SJCRH30 (cell line): ENCODE measurements at places on chromosomes 3 and 15.

GRCh38 chr3:81013360-81013759 lies 748.1 kb downstream of the GBE1 start:
- DNase-seq: no peak

- DNase-seq: no peak
Observed at GRCh38 chr3:172365028-172365567, 83.2 kb downstream of the GHSR start.

- peak; percentile 80 for DNase-seq
Observed at GRCh38 chr3:12868039-12869034, 27.0 kb upstream of the RPL32 start.

DNA sequence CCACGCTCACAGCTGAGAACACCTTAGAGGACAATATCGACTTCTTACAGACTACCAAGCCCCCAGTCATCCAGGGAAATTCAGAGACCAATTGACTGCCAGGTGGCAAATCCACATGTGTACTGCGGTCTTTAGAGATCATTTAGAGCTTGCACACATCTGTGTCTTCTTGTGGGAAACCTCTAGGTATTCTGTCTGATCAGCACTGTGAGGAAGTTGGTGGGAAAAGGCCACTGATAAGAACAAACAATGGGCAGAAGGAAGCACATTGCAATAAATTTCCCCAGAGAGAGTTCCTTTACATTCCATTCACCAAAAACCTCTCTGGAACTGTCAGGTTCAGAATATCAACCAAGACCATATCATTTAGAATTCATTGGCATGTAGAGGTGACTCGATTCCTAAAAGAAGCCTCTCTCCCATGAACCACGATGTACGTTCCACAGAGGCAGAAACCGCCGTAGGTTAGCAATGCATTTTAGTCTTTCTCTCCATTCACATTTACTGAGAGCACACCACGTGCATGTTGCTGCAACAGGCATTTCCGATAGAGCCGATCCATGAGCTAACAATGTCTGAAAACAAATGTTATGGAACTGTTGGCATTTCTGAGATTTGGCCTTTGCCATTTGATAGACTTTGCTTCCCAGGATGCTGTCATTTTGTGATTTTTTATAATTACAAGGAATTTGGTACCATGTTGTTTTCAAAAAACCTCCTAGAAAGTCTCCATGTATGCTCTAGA lies 287.3 kb upstream of the TPRG1 start:
- DNase-seq: no peak

DNA sequence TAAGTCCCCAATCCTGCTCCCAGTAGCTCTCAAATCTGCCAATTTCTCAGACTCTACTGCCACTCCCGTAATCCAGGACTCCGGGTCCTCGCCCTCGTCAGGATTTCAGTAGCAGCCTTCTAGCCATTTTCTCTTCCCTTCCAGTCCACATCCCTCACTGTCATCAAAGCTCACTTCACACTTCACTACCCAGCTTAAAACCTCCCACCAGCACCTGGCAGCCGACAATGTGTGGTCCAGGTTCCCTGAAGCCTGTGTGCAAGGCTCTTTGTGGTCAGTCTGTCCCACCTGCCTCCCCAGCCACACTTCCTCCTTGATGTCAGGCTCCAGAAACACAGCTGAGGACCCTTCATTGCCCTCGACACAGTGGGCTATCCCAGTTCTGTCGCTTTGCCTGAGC lies 304.5 kb upstream of the ROPN1 start:
- no peak for DNase-seq

- DNase-seq: no peak
Observed at GRCh38 chr3:121750087-121750415, 510 bp upstream of the GOLGB1 start.

- DNase-seq: no peak
Observed at GRCh38 chr3:3708769-3709115, 90.5 kb upstream of the LRRN1 start.

GRCh38 chr15:59281699-59282098 lies 75.1 kb downstream of the LDHAL6B start:
- no peak for DNase-seq

DNA sequence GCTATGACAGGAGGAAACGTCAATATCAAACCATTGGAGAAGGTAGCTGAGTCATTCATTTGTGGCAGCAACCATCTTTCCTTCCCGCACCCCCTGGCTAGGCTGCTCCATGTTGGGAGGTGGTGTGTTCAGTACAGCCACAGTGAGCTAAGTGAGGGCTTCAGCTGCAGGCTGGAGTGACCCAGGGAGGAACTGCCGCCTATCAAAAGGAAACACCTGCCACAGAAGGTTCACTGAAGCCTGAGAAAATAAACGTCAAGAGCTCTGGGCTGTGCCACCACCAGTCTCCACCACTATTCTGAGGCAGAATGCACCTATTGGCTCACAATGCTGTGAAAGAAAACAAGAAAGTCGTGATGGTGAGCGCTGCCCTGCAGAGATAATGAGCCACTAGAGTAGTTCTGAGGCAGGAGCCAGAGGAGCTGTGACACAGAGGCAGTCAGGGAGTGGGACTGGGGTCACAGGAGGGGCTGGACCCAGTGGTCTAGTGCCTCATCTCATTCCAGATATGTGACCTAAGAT lies 34.8 kb upstream of the CD47 start:
- DNase-seq: no peak

- no peak for DNase-seq
Observed at GRCh38 chr3:182746959-182747358, 46.3 kb upstream of the ATP11B start.

DNA sequence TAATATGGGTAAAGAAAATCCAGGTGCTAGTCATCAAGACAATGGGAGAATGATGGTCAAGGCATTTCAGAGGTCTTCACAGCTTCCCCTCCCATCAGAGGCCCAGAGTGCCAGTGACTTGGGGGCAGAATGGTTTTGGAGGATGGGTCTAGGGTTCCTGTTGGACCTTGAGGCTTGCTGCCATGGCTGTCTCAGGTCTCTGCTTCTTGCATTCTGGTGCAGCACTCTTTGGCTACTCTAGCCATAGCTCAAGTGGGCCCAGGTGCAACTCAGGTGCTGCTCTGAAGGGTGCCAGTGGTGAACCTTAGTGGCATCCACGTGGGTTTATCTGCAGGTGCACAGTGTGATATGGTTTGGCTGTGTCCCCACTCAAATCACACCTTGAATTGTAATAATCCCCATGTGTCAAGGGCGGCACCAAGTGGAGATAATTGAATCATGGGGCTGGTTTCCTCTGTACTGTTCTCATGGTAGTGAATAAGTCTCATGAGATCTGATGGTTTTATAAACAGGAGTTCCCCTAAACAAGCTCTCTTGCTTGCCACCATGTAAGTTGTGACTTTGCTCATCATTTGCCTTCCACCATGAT lies 48.5 kb upstream of the PEX5L start:
- DNase-seq: no peak

- DNase-seq: peak; percentile 81
Observed at GRCh38 chr15:57340682-57341259, 35.5 kb upstream of the CGNL1 start.

DNA sequence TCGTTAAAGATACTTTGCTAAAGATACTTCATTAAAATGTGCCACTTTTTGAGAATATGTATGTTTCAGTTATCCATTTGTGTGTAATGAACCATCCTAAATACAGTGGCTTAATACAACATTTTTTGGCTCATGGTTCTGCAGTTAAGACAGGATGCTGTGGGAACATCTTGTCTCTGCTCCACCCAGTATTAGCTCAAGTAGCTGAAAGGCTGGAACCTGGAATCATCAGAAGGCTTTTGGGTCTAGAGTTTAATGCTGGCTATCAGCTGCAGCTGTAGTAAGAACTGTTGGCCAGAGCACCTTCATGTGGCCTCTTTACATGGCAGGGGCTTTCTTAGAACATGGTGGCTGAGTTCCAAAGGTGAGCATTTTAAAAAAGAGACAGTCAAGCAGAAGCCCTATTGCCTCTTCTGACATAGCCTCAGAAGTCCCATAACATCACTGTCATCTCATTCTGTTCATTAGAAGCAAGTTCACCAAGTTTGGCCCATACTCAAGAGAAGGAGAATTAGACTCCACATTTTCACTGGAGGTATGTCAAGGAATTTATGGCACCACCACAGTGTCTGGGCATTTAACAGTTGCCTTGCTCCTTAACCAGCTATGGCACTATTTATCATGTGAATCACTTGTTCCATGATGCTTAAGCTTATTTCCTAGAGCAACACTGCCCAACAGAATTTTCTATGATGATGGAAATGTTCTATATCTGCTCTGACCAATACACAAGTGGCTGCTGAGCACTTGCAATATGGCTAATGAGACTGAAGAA lies 70.4 kb upstream of the PDZRN3 start:
- no peak for DNase-seq

DNA sequence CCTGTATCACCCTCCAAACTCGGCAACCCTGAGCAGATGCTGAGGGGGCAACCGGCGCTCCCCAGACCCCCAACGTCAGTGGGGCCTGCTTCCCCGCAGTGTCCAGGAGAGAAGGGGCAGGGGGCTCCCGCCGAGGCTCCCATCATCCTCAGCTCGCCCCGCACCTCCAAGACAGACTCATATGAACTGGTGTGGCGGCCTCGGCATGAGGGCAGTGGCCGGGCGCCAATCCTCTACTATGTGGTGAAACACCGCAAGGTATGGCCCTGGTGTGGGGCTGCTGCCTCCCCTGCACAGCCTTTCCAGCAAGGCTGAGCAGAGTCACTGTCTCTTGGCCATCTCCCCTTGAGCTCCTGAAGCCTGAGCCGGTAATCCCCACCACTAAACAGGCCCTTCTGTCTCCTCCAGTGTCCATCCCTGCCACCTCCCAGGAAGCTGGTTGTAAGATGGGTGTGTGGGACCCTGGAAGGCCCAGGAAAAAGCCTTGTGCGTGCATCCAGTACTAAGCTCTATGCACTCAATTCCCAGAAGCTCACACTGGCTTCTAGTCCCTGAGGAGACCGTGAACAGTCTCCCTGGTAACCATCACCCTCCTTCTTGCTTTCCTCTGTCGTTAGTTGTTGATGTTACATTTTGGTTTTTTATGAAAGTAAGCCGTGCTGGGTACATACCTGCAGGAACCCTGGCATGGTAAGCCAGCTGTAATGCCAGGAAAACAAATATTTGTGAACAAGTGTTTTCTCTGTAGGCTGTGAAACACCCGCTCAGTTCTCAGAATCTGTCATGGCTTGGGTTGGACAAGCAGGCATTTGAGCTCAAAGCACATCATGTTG lies 63.3 kb downstream of the BOC start:
- DNase-seq: no peak

DNA sequence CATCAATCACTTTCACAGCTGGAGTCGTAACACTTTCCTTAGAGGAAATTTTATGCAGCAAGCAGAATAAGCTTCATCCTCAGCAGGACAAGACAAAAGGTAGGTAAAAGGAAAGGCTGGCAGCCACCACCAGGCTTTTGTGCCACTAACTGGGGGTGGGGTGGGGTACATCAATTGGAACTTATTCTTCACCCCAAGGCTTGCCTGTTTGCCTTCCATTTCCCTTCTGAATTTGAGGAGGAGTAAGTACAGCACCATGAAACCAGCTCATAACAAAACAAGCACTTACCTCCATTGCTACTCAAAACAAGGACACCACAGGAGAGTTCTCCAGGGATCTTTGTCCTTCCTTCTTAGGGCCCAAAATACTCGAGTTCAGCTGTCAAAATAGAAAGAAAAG lies 296.8 kb downstream of the ARRDC4 start:
- DNase-seq: no peak

DNA sequence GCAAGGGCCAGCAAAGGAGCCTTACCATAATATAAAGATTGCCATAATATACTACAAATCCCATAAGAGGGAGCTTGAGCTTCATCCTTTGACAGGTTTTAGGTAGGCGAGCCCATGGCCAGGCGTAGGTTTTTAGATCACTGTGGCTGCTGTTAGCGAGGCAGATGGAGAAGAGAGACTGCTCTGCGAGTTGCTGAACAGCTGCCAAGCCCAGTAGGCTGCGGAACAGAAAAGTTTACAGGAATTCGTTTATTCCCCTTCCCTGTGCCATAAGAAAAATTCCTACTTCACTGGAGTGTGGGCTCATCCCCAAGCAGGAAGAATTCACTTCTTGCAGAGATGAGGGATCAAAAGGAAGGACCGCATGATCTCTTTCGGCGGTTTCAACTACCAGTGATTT lies 30.5 kb downstream of the TMED3 start:
- DNase-seq: no peak

- DNase-seq: no peak
Observed at GRCh38 chr3:172148241-172148640, 108.9 kb downstream of the FNDC3B start.

DNA sequence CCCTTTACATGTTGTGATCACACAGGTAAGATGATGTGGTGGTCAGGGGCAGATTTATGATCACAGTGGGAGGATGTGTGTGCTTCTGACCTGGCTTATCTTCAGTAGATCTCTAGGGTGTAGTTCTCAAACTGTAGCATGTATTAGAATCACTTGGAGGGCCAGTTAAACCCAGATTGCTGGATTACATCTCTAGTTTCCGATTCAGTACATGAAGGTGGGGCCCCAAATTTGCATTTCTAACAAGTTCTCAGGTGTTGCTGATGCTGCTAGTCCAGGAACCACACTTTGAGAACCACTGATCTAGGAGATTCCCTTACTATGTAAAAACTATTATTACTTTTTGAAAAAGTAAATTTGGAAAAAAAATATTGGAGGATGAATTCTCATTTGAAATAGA lies 199.3 kb upstream of the GOLIM4 start:
- no peak for DNase-seq
